ENCODE measurements at places on chromosomes 1 and 21.

DNA sequence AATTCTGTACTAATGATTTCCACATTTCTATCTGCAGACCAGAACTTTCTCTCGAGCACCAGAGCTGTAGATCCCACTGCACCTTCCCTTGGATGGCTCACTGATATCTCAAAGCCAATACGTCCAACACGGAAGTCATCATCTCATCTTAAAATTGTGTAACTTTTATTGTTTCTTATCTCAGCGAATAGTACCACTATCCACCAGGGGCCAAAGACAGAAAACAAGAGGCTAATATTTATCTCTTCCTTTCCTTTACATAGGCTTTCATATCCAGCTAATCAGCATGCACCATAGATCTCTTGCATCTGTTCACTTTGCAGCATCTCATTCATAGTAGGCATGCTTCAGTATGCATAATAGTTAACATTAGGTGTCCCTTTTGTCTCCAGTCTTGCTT, 303.6 kb downstream of the PTPRC start:
- DNase-seq: no peak

DNA sequence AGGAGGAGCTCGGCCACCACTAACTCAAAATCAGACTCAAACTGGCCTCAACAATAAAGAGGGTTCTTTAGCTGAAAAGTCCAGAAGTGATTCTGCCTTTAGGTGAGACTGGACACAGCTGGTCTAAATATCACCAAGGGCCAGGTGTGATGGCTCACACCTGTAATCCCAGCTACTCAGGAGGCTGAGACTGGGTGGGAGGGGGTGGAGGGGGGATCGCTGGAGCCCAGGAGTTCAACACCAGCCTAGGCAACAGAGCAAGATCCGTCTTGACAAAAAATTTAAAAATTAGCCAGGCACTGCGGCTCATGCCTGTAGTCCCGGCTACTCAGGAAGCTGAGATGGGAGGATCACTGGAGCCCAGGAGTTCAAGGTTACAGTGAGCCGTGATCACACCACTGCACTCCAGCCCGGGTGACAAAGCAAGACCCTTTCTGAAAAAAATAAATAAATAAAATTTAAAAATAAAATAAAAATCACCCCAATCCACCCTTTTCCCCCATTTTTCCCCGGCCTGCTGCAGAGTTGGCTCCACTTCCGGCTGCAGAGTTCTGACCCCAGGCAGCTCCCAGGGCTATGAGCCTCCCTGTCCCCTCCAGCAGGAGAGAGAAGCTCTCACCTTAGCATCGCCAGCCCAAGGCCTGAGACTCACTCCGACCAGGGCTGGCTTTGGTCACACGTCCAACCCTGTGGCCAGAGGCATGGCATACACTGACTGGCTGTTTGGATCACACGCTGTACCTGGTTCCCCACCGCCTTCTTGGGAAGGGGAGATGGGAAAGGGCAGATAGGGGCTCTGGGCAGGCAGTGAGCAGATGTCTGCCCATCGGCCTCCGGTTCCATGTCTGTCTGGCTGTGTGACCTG, 87.3 kb upstream of the IFFO2 start:
- DNase-seq: no peak

DNA sequence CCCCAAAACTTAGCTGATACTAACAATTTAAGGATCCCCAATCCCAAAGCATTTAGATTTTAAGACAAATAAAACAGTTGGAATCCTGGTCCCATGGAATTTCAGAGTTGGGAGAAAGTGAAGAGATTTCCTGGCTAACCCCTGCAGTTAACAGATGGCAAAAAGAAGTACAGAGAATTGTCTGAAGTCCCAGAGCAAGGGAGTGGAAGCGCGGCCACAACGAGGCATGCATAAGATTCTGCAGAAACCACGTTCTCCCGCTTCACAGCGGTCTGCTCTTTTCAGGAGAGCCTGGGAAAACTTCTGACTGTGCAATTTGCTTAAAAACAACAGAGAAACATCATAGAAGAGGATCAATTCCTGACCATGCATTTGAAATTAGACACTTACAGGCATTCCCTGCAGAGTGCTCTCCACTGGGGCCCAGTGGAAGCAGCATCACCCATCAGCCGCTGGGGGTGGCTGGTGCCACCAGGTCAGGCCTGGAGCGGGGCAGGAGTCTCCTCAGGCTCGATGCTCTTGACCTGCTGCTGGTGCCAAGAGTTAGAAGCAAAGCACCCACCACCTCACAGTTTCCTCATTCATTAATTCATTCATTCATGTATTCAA, 226.7 kb upstream of the POU3F1 start:
- DNase-seq: no peak

DNA sequence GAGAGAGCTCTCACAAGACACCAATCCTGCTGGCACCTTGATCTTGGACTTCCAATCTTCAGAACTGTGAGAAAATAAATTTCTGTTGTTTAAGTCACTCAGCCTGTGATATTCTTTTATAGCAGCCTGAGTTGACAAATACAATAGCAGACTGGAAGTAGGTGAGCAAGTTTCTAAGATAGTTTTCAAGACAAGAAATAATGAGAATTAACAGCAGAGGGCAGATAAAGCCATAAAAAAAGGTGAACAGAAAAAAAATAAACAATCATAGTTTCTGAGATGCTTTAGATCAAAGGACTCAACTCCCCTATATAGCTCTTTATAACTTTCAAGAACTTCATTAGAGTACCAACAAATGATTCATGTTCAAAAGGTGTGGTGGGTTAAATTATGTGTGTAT, 119.8 kb downstream of the PLPPR5 start:
- DNase-seq: peak; percentile 25

DNA sequence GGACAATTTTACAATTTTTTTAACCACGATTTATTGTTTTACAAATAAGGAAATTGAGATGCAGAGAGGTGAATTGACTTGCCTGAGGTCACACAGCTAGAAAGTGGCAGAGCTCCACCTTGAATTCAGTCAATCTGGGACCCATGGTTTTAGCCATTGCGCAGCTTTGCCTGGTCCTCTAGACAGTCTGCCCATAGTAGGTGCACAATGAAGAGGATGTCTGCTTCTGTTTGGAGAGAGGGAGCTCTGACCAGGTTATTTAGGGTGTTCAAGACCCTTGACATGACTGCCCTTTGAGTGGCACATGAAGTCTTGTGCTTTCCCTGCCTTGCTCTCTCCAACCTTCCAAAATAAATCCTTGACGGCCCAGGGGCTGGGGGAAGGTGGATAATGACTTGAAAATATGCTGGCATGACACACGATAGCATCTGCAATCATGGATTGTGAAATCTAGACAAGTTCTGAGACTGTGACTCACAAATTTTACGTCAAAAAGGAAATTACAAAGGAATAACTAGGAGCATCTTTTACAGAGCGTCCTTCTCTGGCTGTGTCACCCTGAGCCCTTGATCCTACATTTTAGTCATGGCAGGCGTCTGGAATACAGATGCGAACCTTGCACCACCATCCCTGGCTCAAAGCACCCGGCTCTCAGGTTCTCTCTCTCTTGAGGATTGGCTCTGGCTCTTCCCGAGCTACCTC, 26.2 kb upstream of the ID3 start:
- DNase-seq: peak; percentile 97

- DNase-seq: peak; percentile 48
Observed at GRCh38 chr1:30700528-30701257, 22.7 kb downstream of the MATN1 start.

DNA sequence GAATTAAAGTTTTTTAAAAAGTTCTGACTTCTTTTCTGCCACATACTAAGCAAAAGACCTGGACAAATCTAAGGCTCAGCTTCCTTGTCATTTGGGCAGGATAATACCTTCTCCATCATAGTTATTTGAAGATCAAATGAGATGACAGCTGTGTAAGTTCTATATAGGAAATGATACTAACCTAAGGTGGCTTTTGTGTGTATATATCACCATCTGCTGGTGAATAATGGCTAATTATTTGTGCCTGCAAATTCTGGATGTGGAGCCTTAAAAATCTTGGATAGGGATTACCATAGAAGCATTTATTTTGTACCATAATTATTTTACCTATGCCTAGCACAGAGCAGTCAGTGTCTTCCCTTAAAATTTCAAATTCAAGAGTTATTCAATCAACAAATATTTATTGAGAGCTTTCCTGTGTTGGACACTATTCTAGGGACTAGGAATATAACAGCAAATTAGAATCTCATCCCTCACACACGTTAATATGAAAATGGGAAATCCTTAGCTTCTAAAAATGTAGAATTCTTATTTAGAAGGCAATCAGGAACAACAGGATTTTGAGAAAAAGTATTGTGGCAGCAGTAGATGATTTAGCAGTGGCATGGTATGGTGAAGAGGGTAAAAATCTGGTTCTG, 89.8 kb downstream of the TMEM200B start:
- peak; percentile 76 for DNase-seq

GRCh38 chr21:44298301-44298700, 1.6 kb upstream of the PFKL start:
- DNase-seq: peak; percentile 30

- DNase-seq: peak; percentile 28
Observed at GRCh38 chr21:33975548-33976081, 60.0 kb upstream of the ATP5PO start.

GRCh38 chr1:229170274-229170673, 100.6 kb upstream of the RAB4A start:
- no peak for DNase-seq

- DNase-seq: no peak
Observed at GRCh38 chr1:219220945-219221344, 47.3 kb downstream of the LYPLAL1 start.

- no peak for DNase-seq
Observed at GRCh38 chr1:182527680-182528079, 61.4 kb downstream of the RNASEL start.

GRCh38 chr1:74773582-74773981, 40.6 kb downstream of the TYW3 start:
- no peak for DNase-seq

DNA sequence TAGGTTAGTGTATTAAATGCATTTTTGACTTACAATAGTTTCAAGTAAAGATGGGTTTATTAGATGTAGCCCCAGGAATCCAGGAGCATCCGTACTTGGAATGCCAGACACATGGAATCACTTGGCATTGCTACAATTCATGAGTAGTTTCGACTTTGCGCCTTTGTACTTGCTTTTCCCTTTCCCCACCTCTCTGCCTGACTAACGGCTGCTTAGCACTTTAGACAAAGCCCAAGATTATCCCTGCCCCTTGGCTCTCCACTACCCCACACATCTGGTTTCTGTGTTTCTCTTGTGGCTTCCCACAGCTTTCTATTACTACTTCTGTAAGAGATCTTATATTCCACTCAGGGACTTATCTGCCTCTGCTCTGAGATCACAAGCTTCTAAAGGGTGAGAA, 397.7 kb upstream of the POU3F1 start:
- DNase-seq: no peak

DNA sequence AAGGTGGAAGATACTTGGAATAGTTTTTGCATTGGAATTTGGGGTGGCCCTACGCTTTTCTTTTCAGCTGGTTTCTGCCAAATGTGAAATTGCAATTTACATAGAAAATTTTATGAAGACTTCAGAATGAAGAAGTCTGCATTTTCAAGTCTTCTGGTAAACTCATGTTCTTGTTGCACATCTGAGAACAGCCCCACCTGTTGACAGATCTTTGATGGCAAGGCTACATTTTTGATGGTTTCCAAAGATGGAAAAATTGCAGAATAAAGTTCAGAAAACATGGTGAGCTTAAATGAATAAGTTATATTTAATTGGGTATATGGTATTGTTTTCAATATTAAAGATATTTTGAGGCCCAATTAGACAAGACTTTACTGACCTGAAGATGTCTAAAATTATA, 25.4 kb downstream of the OLFM3 start:
- peak; percentile 27 for DNase-seq

- DNase-seq: no peak
Observed at GRCh38 chr1:30042438-30043147, 680.8 kb downstream of the MATN1 start.

DNA sequence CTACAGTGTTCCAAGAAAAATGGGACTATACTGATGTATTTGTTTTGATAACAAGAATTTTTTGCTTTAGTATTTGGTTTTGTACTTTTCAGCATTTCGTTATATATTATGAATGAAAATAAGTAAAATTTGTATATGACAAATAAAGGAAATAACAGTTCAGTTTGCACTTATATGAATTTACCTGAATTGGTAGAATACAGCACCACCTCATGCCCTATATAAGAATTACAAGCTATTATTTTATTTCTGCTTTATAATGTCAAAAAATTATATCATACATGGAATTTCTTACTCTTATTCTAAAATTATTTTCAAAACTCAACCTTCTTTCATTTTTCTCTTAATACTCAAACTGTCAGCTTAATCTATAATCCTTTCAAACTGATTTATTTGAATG, 14.6 kb downstream of the EFCAB7 start:
- peak; percentile 55 for DNase-seq

GRCh38 chr1:155437405-155437804, 116.7 kb downstream of the RUSC1 start:
- DNase-seq: no peak

- no peak for DNase-seq
Observed at GRCh38 chr1:48726139-48726538, 50.6 kb downstream of the BEND5 start.

- DNase-seq: no peak
Observed at GRCh38 chr21:37562920-37563640, 196.5 kb downstream of the DYRK1A start.

DNA sequence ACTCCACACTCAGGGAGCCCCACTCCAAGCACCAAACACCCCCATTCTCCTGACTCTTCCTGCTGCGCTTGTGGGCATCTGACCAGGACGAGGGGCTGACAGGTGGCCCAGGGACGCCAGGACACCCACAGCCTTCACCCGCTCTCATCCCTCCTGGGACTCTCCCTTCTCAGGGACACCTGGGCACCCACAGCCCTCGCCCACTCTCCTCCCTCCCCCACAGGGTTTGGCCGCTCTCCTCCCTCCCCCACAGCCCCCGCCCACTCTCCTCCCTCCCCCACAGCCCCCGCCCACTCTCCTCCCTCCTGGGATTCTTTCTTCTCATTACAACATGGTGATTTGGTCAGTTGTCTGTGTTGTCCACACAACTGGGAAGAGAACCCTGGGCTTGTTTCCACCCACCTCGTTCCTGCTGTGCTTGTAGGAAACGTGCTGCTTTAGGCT, 43.4 kb downstream of the PRDM15 start:
- DNase-seq: no peak

DNA sequence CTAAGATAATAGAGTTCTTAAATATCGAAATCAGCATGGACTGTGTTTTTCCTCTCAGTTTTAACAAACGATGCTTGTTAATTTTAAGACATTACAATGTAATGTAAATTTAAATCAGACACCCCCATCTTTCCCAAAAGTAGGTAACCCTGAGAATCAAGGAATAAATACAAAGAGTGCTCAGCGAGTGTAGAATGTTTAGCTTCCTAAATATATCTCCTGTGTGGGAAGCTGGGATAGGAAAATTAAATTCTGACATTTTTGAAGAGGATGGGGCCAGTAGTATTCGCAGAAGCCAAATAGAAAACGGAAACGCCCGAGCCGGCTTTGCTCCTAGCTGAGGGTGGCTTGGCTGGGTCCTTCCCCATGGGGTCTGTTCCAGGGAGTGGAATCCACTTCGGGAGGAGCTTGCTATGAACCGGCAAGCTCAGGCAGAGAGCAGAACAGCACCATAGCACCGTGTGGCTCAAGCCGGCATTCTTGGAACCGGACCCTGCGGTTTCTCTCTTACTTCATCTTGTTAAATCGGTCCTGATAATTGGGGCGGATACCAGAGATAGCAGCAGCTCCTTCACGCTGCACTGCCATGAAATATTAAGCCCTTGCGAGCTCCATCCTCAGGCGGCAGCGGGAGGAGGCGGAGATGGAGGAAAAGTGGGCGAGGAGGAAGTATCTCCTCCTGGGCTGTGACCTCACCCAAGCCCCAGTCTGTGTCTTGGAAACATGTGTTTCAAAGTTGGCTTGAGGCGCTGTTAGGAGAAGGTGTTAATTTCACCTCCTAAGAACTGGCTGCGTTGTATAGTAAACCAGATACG, 24.9 kb downstream of the MAP3K7CL start:
- peak; percentile 70 for DNase-seq

GRCh38 chr1:31376375-31377134, 3.7 kb upstream of the FABP3 start:
- DNase-seq: peak; percentile 87
